GDM1 (cell line): ENCODE measurements at places on chromosomes 7 and 10.

GRCh38 chr7:21064698-21065648 lies 278.3 kb upstream of the SP8 start:
- no peak for DNase-seq

DNA sequence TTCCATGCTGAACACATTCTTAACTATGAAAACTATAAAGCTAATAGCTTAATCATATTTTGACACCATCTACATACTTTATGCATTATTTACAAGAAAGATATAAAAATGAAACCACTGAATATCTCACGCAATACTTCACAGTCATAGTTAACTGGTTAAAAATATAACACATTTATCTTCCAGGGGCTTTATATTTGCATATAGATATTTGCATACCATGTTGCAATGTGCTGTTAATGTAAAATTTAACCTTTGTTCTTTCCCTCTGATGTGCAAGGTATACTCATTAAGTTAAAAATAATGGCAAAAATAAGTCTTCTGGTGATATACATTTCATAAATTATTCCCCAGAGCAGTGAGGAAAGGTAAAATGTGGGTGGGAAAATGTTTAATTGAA lies 76.9 kb upstream of the MGMT start:
- no peak for DNase-seq

DNA sequence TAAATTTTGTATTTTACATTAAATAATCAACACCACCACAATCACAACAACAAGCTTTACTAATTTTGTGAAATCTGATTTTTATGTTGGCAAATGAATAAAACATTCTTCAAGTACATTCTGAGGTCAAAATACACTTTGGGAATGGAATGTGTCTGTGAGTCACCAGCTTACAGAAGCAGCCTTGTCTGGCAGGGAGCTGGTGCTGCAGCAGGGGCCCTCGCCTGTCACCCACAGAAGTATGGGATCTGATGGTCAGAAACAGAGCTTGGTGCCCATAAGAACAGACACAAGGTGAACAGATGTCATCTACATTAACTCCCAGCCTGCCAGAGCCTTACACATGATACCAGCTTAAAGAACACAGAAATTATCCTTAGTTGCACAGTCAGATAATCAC lies 496.9 kb downstream of the CCSER2 start:
- DNase-seq = no peak

DNA sequence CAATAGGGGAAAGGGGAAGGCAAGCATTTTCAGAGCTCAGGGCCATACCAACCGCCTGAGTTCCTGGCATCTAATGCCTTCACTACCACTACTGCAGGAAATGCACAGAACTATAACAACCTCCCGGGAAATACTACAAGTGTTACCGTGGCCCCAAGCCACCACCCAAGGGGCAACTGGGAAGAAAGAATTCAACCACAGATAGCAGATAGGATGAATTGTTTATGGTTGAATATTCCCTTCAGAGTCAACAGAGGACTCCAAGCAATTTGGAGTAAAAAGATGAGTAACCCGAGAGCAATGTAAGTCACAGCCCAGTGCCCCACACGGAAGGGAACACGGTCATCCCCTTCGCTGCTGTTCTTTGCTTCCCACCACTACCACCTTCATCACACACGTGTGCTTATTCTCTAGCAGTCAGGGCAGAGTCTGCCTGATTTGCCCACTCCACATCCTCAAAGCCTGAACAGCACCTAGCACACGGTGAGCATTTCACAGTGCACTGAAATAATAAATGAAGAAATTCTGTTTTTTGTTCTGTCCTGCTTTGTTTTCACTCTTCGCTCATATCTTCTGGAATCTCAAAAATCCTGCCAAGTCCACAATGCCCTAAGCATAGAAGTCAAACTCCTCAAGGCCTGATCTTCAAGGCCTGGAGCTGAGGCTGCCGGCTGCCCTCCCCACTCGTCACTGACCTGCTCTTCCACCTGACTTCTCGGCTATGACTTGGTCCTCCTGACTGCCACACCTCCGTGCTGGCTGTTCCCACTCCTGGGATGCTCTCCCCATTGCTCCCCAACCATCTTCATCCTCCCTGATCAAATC lies 221.1 kb downstream of the KCNMA1 start:
- no peak for DNase-seq

DNA sequence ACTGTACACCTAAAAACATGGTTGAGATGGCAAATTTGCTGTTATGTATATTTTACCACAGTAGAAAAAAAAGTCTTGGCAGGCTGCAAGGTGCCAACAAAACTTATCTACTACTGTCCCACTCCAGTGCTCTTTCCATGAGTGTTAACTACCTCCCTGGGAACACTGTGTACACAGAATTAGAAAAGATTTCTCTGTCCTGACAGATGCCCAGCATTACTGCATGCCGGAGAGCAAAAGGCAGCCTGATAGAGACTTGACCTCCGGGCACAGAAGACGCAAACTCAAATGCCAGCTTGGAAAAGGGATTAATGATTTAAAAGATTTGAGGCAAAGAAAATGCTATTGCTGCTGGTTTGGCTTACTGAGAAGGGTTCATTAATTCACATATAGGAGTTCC lies 228.8 kb downstream of the TMEM178B start:
- DNase-seq = no peak

DNA sequence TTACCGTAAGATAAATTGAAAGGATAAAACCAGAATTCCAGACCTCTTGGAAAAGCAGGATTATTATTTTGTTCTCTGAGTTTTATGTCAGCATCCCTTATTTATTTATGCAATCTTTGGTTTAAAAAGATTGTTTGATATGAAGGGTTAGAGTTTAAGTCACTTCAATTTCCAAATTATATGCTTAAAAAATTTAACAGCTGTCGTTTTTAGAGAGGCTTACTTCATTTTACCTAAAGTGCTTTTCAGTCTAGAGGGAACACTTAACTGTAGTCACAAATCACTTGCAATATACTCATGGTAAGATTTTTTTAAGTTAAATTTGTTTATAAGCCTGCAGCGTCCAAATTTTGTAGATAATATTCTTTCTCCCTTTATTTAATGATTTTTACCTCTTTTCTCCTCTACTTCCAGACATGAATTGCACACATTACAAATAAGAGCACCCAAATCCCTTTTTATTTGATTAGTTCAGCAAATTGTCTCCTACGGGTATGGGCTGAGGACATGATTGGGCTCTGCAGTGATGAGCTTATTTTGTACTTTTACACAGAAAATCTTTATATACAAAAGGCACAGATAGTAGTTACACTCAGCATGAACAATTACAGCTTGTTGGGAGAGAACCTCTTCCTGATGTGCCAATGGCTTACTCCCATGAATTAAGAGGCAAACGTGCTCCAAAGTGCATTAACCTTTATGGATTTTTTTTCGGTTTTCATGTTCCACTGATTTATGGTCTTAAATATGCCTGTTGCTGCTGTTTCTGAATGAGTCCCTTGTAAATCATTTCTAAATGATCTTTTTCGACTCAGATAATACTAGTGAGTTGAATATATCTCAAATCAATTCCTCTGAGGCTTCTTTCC lies 319.3 kb upstream of the LRGUK start:
- no peak for DNase-seq

GRCh38 chr10:11832042-11832441 lies 8.9 kb downstream of the PROSER2 start:
- no peak for DNase-seq

- DNase-seq = no peak
These were observed 37.6 kb downstream of the OAT start for GRCh38 chr10:124381011-124381611.

DNA sequence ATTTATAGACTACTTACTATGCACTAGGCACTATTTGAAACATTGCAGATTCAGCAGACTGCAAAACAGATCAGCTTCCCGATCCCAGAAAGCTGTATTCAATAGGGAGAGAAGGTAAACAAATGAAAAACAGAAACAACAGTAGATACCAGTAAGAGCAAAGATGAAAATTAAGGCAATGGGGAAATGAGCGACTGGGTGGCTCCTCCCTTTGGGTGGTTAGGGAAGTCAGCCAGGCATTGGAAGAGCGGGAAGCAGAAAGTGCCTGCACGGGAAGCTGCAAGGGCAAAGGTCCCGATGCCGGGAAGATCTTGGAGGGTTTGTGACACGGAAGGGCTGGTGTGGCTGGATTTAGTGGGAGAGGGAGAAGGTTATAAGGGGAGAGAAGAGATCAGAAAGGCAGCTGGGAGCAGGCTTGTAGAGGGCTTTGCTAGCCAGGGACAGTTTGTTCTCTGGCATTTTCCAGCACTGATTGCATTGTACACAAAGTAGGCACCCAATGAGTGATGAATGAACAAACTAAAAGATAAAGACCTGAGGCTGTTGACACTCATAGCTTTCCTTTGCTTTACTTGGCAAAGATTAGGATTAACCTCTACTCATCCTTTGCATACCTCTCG lies 67.8 kb downstream of the NAMPT start:
- DNase-seq = no peak

- no peak for DNase-seq
These were observed 3.7 kb downstream of the PARD3 start for GRCh38 chr10:34811126-34811967.

- DNase-seq = no peak
These were observed 92.0 kb upstream of the CELF2 start for GRCh38 chr10:10925667-10926066.
